ENCODE measurements at places on chromosomes 2 and 18.

- DNase-seq, result no peak
Measured at GRCh38 chr2:209499069-209499468, 75.2 kb downstream of the MAP2 start.

DNA sequence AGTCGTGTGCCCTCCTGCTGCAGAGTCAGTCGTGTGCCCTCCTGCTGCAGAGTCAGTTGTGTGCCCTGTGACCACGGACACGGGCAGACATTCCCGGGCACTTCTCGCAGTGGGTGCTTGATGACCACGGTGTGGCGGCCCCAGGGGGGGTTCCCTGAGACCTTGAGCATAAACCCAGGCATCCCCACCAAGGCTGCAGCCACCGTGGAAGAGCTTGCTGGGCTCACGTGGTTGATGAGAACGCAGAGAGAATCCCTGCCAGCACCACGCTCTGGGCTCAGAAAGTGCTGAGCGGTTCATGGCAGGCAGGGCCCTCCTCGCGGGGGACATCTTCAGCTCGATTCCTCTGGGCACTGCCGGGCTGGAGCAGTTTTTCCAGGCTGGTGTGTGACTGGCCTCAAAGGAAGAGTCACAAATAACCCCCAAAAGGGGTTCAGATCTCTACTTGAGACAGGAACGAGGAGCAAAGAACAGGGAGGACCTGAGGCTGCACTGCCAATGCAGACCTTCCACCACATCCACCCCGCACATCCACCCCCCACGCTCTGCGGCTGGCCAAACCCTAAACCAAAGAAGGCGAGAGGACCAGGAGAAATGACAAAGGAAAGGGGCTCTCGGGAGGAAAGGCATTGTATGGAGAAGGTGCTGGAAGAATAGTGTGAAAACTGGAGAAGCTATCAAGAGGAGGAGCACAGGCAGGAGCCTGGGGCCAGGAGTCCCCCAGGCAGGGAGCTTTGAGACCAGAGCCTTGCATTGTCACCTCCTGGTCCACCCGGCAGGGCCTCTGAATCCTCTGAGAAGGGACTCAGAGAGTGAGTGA, 8.4 kb upstream of the PER2 start:
- DNase-seq, result no peak

GRCh38 chr18:8121942-8122480, 487.2 kb upstream of the RAB12 start:
- no peak for DNase-seq

GRCh38 chr2:159349674-159350299, 63.3 kb upstream of the WDSUB1 start:
- no peak for DNase-seq

DNA sequence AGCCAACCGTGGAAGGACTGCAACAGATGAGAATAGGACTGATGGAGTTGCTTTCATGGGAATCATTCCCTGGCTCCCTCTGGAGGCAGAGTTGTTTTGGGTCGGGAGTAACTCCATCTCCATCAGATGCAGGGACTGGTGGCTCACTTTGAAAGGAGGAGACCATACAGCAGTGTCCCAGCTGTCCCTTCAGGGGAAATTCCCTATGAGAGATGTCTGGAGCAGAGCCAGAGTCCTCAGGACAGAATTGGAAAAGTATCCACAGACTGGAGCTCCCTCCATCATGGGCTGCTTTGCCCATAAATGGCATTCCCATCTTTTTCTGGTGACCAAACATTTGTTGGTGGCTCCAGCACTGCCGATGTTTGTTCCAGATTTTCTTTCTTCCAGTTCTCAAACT, 144.3 kb downstream of the NCK2 start:
- DNase-seq, result no peak

DNA sequence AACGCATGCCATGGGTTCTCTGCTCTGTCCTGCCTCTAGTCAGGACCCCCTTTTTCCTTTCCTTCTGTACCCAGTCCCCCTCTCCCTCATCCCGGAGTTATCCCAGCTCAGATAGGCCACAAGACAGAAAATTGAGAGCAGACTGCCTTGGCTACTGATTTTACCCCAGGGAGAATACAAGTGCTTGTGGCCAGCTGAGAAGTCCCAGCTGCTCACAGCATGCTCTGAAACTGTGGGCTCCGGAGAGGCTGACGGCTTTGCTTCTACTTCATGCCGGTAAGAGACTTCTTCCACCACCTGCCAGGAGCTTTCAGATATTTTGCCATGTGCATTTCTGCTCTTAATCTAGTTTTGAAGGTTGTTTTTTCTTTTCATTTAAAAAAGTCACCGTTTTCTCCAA, 20.0 kb upstream of the SIX2 start:
- no peak for DNase-seq

DNA sequence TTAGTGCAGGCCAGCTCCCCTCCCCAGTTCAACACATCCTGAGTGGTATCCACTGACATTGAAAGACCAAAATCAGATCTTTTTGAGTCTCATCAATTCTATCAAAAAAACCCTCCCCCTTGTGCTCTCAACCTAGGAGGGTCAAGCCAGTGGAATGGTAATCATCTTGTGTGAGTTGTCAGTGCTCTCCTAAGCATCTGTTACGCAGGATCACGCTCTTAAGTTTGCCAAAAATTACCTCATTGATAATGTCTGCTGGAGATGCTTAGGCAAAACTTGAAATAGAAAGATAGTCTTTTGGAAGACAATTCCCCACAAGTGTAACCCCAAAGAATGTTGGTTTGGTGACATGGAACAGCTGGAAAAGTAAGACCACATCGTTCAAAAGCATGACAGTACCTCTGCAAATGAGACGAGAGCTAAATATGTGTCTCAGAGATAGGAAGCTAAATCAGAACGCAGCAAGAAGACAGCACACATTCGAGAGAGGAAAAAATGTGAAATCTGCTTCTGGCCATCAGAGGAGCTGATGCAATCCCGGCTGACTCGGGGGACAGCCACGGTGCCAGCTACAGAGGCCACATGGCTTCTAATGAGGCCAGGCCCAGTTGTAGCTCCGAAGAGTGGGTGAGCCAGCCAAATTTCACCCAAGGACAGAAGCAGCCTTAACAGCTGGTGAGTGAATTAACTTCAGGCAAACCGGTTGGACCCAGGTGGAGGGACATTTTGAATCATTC, 753.9 kb downstream of the RNF144A start:
- DNase-seq, result no peak

DNA sequence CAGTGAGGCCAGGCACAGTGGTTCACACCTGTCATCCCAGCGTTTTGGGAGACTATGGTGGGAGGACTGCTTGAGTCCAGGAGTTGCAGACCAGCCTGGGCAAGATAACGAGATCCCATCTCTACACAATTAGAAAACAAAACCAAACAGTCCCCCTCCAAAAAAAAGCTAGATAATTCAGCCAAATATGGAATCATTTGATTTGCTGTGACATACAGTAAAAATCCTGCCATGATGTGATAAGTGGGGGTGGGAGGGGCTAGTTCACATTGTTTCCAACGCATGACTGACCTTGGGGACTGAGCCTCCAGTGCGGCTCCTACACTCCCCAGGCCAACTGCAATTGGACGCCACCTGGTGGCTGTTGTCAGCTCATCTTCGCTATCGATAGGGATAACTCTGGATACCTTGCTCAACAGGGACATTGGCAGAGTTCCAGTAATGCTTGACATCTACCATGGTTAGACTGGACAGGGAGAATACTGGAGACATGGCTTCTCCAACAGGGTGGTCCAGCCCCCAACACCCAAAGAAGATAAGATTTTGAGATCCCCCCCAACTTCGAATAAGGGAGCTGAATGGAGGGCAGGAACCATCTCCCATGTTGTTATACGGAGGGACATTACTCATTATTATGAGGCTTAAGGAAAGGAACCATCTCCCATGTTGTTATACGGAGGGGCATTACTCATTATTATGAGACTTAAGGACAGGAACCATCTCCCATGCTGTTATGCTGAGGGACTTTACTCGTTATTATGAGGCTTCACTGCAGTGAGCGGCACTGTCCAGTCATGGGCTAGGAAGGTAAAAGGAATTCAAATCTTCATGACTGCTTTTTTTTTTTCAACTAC, 135.9 kb downstream of the TGIF1 start:
- peak; percentile 36 for DNase-seq

- DNase-seq, result no peak
Measured at GRCh38 chr2:207498427-207498826, 31.3 kb upstream of the CREB1 start.

DNA sequence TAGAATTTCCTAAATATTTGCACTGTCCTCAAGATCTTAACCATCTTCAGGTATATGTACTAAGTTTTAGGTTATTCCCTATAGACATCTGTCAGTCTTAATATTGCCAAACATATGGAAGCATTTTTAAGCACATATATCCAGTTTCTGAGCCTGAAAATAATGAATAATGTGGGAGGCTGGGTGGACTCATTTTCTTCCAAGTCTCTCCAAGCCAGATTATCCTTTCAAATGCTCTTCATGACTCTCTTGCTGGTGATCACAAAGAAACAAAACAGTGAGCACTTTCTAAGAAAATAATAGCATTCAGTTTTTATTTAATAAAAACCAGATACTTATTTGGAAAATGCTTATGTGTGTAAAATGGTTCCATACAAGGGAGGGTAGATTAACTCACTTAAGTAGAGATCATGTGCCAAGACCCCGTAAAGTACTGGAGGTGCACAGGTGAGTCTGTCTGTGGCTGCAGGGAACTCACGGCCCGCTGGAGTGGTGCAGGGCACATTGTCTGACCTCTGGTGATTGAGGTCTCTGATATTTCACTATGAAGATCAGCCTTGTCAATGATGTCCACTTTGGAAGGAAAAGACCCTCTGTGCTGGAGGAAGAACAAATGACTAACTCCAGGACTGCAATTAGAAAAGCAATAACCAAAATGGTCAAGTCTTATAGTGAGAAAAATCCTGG, 161.6 kb downstream of the TMEM18 start:
- no peak for DNase-seq

DNA sequence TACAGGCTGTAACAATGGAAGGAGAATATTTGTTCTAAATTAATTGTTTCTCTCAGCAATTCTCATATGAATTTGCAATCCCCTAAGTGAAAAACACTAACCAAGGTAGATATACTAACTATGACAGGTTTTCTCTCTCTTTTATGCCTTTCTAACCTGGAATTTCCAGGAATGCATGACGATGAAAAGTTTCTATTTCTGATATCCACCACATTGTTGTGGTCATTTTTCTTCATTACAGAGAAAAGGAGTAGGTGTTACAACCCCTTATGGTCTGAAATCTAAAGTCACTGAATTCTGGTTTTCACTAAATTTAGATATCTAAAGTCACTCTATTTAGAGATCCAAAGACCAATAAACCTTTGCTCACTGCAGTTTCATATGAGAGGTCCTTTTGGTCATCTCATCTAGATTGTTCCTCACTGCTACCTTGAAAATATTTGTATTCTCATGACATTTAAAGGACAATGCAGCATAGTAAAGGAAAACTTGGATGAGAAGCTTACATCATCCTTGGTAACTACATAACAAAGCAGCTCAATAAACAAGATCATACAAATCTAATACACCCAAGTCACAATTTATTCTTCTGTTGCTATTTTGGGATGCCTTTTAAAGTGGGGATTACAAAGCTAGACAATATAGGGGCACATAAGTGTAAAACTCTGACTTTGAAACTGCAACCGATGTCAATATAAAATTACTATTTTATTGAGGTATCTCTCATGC, 85.8 kb downstream of the TCF4 start:
- DNase-seq, result no peak

GRCh38 chr18:33729556-33729955, 151.5 kb downstream of the ASXL3 start:
- no peak for DNase-seq

GRCh38 chr2:169693360-169693759, 845 bp downstream of the CFAP210 start:
- DNase-seq, result no peak

DNA sequence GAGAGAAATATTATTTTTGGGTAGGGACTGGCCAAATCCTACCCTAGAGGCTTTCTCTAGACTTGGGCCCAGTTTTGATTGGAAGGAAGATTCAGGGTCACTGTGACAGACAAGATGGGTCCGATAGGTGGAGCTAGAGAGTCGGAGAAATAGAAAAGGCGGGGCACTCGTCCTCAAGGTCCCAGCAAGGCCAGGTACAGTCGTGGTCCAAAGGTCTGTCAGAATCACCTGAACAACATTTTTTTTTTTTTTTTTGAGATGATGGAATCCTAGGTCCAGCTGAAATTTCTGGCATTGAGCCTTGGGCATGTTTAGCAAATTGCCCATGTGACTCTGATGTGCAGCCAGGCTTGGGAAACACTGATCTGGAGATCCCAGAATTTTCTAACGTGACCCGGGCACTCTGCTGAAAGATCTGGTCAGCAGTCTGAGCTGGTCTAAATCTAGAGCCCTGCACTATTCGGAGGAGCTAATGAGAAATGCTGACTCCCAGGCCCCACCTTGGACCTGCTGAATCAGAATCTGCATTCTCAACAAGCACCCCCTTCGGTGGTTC, 23.0 kb upstream of the NTSR2 start:
- peak; percentile 65 for DNase-seq

- no peak for DNase-seq
Measured at GRCh38 chr2:174635015-174635593, 37.5 kb upstream of the WIPF1 start.

GRCh38 chr2:238945433-238946150, 97.7 kb downstream of the TWIST2 start:
- DNase-seq, result no peak

GRCh38 chr18:10713409-10713808, 187.6 kb downstream of the NAPG start:
- no peak for DNase-seq

DNA sequence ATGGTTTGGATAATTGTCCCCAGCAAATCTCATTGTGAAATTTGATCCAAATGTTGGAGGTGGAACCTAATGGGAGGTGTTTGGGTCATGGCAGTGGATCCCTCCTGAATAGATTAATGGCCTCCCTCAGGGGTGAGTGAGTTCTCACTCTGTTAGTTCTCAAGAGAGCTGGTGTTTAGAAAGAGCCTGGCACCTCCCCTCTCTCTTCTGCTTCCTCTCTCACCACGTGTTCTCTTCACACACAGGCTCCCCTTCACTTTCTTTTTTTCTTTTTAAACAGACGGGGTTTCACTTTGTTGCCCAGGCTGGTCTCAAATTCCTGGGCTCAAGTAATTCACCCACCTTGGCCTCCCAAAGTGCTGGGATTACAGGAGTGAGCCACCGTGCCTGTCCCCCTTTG, 111.6 kb upstream of the LTBP1 start:
- no peak for DNase-seq

GRCh38 chr18:28159055-28159454, 17.9 kb downstream of the CDH2 start:
- DNase-seq, result no peak

DNA sequence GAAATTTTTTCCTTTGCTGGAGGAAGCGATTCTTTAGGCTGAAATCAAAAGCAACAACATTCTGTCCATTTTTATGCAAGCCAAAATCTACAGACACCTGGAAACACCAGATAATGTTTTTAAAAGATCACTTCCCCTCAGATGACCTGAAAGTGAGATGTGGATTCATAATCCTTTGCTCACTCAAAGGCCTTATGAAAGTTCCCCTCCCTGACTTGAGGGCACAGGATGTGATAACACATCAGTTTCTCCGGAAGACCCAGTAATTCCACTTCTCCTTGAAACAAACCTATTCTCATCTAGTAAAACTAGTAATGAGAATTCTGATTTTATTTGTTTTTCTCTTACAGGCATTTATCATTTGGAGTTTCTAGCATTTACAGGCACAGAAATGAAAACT, 218.3 kb upstream of the RND3 start:
- no peak for DNase-seq

- DNase-seq, result no peak
Measured at GRCh38 chr18:26506012-26506411, 42.3 kb downstream of the KCTD1 start.

- no peak for DNase-seq
Measured at GRCh38 chr2:201406077-201406662, 45.1 kb downstream of the TRAK2 start.

- no peak for DNase-seq
Measured at GRCh38 chr2:871926-872680, 78.5 kb upstream of the SNTG2 start.

- no peak for DNase-seq
Measured at GRCh38 chr2:205187731-205188130, 494.6 kb upstream of the NRP2 start.

Measured in NCI-H187 treated with DMSO at 0.1 percent for 48 hours (cell line).